ENCODE measurements at places on chromosomes 12 and 14. TPM values are rescaled to one million over a fixed set of nuclear protein-coding genes. Genes with fewer than 3 reads are reported as not detected.

DNA sequence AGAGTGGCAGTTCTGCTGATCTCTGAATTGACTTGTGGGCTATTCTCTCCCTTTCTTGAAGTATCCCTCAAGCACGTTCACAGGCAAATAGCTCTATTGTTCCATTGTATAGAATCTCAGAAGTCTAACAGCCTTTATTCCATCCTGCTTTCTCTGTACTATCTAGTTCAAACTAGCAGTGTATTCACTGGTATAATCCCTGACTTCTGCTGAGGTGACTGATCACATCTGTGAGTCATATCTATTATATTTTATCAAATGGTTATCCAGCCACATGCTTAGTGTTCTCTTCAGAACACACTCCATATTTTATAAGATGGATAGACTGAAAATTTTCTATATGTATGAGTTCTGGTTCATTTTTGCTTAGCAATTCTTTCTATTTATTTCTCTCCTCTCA lies 866.1 kb downstream of the C12orf50 start:
- DNase-seq = no peak

DNA sequence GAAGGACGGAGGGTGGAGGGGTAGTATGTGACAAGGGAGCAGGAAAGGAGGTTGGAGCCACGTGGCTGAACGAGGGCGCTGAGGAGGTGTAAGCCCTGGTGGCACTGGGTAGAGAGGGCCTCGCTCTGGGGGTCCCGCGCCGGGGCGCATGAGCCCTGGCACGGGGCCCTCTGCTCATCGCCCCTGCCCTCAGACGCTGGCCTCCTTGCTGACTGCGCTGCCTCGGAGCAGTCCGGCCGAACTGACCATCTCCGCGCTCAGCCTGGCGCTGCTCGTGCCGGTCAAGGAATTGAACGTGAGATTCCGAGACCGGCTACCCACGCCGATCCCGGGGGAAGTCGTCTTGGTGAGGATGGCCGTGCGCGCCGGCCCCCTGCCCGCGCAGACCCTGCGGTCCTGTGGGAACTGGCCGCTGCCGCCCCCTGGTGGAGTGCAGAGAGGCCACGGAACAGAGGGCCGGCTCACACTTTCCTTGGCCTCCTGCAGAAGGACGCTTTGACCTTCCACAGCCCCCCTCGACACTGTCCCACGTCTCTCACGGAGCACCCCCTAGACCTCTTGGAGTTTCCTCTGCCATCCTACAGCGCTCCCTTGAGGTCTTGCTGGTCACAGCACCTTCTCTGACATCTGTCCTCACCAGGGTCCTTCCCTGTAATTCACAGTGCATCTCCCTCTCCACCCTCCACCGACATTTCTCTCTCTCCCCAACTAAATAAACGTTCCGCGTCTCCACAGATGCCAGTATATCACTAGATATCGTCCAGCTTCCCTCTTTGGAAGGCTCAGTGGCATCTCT lies 10.5 kb downstream of the ARHGEF25 start:
- peak; percentile 80 for DNase-seq

DNA sequence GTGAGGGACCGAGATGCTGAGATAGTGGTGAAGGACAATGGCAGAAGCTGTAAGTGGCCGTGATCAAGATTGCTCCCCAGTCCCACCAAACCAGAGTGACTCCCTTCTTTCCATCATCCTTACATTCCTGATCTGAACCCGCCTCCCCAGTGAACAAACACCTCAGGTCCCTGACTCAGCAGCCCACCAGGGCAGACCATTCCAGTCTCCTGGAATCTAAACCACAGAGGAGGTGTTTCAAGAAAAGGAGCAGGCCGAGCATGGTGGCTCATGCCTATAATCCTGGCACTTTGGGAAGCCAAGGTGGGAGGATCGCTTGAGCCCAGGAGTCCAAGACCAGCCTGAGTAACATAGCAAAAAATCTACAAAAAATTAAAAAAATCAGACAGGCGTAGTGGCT lies 6.6 kb downstream of the ERBB3 start:
- DNase-seq = no peak

DNA sequence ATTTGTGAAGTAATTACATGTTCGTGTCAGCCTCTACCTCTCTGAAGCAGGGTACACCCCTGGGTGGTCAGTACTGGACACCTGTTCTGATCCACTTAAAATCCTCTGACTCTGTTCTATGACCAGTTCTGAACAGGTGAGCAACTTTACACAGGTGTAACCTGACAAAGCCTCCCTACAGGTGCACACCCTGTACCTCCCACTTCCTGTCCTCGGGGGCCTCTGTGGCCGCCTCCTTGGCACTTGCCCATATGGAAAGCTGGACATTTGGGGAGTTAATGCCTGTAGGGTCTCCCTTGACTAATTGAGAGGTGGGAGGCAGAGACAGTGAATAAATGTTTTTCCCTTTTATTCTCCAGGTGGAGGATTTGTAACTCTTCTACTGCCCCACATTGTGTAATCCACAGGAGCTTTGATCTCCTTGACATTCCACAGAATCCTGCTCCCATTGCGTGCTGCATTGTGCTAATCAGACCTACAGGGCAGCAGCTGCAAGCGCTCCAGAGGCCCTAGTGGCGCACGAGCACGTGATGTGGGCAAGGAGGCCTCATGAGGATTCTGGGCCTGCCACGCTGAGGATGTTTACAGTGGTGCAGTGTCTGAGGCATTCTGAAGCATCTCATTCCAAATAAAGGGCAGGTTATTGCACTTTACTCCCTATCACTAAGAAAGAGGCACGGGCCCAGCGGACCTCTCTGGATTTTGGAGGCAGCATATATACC lies 45.8 kb upstream of the BATF start:
- DNase-seq = no peak

GRCh38 chr14:105168496-105168978 lies at the start of gene JAG2:
Gene JAG2 (minus strand): TSS chr14:105168776. CDS start chr14:105168420, 356 bp downstream.
- DNase-seq = no peak

- DNase-seq = no peak
These were observed 27.1 kb downstream of the CLIP1 start for GRCh38 chr12:122395319-122395718.

DNA sequence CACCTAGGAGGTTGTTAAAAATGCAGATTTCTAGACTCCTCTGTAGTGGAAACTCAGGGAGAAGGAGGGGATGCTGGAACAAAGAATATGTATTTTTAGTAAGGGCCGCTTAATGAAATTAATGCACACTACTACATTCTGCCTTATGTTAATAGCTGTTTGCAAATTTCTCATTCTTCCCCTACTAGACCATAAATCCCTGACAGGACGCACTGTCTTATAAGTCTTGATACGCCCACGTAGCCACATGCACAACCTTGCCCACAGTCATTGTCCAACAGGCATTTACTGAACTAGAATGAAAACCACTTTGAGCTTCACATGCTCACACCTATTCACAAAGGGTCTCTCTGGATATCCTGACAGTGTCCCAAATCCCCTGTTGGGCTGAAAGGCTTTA lies 10.5 kb downstream of the KRT2 start:
- no peak for DNase-seq

GRCh38 chr14:86052868-86053267 lies 522.9 kb downstream of the FLRT2 start:
- DNase-seq = no peak

DNA sequence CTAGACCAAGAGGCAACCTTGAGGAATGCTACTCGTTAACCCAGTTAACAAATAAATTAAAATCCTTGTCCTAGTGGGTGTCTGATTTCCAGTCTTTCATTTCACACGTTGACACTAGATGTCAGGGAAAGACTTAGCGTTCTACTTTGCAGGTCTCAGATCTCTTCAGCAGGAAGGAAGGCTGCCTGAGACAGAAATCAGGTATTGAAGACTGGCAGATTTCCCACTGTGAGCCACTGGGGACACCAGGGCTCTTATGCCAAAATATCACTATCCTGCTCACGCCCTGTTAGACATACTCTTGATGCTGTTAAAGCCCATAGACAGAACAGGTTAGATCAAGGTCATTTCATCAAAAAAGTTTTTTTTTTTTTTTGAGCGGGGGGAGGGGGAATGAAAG lies 33.0 kb downstream of the EMP1 start:
- DNase-seq = no peak

DNA sequence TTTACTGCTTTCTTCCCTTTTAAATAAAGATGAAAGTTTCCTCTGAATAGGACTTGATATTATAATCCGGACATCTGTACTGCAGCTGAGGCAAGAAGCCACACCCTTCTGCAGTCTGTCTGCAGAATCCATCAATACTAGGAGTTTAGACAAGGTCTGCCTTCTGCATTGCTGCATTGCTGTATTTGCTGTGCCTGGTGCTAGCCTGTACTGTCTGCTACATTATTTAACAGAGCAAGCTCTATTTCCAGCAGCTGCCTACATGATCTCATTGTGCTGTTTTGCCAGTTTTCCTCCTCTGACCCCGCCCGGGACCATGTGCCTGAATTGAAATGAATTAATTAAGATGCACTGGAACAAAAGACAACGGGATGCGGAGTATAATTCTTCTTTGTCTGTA lies 1.7 kb downstream of the TUBA1A start:
- DNase-seq = peak; percentile 75

GRCh38 chr14:70947739-70948138 lies 40.5 kb downstream of the PCNX1 start:
- no peak for DNase-seq

GRCh38 chr12:132451836-132452195 lies 38.1 kb upstream of the FBRSL1 start:
- peak; percentile 22 for DNase-seq

DNA sequence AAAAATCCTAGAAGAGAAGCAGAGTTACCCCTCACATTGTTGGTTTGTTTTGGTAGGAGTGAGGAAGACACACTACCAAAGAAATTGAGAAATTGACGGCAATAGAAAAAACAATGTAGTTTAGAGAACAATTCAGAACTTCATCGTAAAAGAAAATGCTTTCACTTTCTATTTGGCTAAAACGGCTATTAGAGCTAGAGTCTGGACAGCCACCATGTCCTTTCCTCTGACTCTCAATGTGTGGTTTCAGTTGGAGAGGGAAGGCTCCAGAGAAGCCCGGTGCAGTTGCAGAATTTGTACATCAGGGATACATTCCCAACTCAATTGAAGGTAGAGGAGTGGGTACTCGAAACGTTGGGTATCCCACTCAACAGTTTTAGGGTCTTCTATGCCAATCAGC lies 535.3 kb downstream of the GALC start:
- DNase-seq = no peak

- no peak for DNase-seq
These were observed 55.2 kb downstream of the SEL1L start for GRCh38 chr14:81478446-81478845.

DNA sequence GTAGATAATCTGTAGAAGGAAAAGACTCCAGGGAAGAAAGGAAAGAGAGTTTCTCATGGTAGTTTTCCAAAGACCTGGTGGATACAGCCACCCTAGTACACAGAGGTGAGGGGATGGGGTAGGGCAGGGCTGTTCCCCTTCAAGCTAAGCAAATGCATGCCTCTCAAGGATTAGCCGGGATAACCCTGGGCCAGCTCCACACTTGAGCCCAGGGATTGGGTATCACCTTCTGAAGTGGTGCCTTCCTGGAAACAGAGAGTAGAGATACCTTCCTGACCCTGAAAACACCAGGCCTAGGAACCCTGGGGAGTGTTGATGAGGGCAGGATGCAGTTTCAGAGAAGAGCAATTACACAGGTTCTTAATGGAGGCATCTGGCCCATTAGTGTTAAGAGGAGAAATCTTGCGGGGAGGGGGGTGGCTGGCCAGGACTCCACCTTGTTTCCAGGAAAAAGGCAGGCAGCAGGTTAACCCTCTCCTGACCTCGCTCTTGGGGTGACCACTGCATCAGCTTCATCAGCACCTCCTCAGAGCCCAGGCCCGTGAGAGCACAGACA lies 106.9 kb upstream of the TMEM233 start:
- no peak for DNase-seq

GRCh38 chr12:3988519-3989217 lies 115.5 kb upstream of the PARP11 start:
- no peak for DNase-seq

DNA sequence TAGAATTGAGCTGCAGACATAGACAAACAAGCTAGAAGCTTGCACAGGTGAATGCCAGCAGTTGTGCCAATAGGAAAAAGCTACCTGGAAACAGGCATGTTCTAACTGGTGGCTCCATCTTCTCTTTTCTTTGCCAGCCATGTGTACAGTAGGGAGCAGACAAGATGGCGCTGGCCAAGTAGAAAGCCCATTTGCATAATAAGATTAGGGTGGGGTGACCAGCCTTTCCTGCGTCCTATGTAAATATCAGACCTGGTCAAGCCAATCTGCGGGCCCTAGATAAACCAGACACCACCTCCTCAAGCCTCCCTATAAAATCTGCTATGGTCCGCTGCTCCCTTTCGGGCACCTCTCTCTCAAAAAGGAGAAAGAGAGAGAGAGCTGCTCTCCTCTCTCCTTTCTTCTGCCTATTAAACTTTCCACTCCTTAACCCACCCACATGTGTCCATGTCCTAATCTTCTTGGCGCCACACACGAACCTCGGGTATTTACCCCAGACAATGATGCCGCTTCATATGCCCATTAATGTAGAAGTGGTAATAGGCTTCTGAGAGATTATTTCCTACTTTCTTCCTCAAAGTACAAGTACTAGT lies 201.0 kb downstream of the SLC25A21 start:
- no peak for DNase-seq

DNA sequence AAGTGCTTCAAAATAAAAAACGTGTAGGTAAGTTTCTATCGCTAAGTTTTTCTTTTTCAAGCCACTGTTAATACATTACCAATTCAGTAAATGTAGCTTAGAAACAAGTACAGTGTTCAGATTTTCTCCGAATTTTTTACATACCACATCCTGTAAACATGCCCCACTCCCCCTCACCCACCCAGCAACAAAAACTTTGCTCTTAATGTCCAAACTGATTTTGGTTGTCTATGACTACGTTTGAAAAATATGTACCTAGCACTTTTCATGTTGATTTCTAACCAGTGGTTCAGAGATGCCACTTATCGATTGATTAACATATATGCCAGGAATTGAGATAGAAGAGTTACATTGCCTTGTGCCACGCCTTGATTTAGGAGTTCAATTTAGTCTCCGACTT lies 663 bp upstream of the LIN7A start:
- DNase-seq = no peak

DNA sequence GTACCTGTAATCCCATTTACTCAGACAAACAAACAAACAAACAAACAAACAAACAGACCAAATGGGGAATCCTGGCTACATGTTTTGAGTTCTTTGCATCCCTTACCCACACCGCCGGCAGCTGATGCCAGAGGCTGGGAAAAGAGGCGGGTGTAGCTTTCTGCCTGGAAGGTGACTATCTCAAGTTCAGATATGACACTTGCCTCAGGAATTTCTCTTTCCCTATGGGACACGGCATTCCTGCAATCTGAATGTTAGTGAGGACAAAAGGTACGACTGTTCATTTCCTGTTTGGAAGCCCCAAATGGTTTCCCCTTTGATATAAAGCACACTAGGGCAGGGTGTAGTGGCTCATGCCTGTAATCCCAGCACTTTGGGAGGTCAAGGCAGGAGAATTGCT lies 2.9 kb downstream of the MYL2 start:
- DNase-seq = no peak

Gene NOS1
- 0.11 TPM for total RNA-seq

Gene HPD
- total RNA-seq = 2.3 TPM

Gene CD163L1
- total RNA-seq = 3.0 TPM

Gene RNASE1
- 373 TPM for total RNA-seq

Gene MANSC1
- total RNA-seq = 8.5 TPM

Gene RBM19
- 15.8 TPM for total RNA-seq

Data from Right ventricle myocardium inferior (tissue), 1 donor.